Retinal pigment epithelial cell (primary cell): ENCODE measurements at places on chromosomes 7 and 10.
A peak's percentile ranks its signal among the peaks of the same experiment; 100 is the strongest.

- DNase-seq = no peak
Measured at GRCh38 chr10:34565934-34566333, 249.2 kb downstream of the PARD3 start.

DNA sequence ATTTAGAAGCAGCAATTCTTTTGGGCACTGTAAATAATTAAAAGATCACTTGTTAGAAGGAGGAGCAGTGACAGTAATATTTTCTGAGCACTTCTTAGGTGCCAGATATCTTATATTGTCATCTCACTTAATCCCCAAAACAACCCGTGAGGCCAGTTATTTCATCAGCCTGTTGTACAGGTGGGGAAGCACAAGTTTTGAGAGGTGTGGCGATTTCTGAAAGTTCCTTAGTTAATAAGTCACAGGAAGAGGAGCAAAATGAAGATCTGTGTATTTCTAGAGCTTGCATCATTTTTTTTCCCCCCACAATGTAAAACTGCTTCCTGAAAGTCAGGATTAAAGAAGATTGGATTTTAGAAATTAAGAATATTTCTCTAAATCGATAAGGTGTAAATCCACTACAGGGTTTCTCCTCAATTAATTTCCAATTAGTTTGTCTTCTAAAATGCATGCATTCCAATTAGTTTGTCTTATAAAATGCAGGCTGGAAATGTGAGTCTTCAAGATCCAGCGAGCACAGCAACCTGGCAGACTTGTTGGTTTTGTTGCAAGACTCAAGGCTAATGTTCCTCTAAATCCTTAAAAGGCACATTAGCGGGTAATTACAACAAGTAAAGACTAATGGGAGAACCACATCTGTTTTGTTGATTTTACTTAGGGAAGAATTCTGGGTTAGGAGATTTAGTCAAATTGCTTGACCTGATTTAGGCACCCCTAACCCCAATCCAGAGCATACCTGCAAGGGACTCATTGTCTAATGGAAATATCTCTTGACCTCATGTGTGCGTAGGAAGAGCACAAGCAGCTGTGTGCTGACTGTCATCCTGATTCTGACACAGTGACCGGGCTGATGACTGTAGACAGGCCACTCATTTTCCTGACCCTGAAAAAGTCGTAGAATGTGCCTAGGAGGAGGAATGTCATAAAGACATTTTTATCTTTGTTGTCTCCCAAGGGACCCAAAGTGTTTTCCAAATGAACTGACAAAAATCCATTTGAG, 272.0 kb downstream of the BAMBI start:
- no peak for DNase-seq

DNA sequence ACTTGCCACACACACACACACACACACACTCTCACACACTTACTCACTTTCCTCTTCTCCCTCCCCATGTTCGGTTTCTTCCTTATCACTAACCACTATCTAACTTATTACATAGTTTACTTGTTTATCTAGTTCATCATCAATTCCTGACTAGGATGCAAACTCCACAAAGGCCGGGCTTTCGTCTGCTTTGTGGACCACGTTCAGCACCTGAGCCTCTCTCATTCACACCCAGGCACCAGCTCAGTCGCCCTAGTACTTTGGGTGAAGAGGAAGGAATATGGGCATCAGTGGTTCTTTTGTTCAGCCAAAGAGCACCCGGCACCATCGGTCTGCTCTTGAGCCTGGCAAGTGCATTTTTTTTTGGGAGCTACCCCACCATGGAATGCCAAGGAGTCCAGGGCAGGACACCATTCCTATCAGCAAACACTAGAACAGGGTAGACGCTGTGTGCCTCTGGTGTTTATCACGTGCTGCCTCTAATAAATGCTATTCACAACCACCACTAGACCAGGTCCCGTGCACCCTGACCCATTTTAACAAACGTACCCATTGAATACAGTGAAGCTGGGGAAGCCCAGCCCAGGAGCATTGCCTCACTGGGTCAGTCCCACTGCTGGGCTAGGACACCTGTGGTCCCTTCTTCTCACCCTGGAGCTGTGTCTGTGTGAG, 2.2 kb downstream of the C10orf67 start:
- no peak for DNase-seq

DNA sequence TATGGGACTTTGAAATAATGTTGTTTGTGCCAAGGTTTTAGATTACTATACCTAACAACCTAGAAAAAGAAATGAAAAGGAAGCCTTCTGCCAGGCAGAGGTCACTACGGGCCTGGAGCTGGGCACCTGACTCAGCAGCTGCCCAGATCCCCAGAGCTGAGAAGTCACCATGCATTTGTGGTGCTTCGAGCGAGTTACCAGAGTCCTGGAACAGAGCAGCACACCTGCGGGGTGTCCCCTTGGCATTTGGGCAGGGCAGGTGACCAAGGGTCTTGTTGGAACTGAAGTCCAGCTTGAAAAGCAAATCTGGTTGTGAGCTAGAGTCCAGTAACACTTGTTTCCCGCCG, 25.5 kb downstream of the EGFR start:
- DNase-seq = no peak

DNA sequence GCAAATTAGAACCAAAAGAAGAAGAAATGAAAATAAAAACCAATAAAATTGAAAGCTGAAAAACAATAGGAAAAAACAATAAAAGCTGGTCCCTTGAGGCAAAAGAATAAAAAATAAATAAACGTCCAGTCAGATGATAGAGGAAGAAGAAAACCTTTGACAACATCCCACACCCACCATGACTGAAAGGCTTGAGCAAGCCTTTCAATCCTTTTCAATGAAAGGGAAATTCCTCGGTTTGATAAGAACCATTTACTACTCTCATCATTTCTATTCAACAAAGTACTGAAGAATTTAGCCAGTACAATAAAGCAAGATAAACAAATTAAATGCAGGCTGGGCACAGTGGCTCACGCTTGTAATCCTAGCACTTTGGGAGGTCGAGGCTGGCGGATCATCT, 3.8 kb downstream of the SLC25A40 start:
- DNase-seq = no peak

DNA sequence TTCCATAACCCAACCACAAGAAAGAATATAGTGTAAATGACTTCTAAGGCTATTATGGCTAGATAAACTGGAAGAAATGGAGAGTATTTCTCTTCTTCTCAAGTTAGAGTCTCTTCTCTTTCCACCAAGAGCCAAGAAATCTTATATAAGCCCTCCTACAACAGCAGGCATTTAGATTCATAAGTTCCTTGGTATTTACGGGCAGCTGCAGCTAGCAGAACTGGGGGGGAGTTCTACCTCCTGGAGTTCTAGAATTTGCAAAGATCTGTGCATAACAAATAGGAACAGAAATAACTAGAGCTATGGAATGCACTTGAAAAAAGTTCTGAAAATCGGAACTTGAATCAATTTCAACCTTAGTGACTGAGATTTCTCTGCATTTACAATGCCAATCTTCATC, 715.2 kb upstream of the GRM3 start:
- no peak for DNase-seq

DNA sequence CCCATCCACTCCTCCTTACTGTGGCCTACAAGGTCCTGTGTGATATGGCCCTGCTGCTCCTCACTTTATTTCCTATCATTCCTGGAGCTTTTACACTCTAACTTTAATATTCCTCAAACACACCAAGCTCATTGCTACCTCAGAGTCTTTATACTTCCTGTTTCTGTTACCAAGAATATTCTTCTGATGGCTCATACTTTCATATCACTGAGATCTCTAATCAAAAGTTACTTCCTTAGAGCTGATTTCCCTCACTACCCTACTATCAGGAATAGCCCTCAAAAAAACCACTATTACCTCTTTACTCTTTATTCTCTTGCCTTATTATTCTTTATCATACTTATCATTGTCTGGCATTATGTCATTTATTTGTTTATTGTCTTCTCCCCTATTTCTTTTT, 5.8 kb upstream of the PPP3CB start:
- DNase-seq = no peak

- DNase-seq = no peak
Measured at GRCh38 chr7:32164341-32164996, 94.3 kb upstream of the PDE1C start.

GRCh38 chr10:124704428-124705380, 39.5 kb downstream of the FAM53B start:
- DNase-seq = no peak

GRCh38 chr10:91418416-91418815, 8.3 kb downstream of the HECTD2 start:
- no peak for DNase-seq

DNA sequence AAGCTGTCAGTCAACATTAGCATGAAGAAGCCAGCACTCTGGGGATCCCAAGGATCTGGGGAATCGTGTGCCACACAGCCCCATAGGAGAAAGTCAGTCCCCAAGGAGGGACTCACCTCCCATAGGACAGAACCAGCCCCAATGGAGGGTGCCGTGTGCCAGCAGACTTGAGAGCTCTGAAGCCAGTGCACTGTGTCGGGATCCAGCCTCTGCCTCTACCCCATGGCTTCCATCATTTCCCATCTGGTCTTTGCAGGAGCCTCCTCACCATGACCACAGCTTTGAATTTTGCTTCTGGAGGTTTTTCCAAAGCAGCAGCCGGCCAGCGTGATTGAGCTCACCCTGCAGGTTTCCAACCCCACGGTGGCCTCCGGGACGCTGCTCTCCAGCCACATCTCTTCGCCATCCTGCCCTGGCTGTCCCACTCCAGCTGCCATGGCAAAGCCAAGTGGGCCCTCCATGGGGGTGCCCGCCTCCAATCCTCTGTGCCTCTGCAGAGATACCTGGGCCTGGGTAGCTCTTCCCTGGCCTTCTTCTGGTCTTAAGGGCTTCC, 171.8 kb upstream of the SHH start:
- DNase-seq = no peak

DNA sequence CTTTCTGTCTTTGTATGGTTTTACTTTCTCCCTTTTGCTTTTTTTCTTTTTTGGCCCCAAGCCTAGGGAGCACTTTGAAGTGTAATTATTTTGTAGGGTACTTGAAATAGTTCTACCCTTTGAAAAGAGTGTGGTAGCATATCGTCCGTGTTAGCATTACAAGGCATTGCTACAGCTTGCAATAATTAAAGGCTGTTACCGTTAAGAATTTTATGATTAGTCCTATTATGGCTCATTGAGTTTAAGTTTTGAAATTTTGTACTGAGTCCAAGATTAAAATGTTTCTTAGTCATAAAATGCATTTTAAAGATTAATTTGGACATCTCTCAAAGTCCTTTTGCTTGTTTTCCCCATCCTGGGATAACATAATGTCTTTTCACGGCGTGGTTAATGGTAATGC, 490.0 kb upstream of the LRRN3 start:
- peak; percentile 34 for DNase-seq

DNA sequence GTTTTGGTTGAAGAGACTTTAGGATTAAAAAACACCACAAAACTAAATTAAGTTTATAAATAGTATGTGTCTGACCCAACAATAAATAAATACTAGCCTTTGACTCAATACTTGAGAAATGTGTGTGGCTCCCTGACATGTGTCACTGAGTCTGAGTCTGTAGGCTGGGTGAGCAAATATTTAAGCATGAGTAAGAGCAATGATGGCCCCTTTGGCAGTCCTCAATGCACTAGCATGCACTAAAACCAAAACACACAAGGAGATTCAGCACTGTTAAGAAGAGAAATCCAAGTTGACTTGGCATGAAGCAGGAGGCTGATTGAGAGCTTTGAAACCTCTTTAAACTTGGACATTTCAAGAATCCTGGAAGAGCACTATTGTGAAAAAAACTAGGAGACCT, 37.1 kb downstream of the CCDC71L start:
- no peak for DNase-seq

- DNase-seq = no peak
Measured at GRCh38 chr10:29917311-29917710, 142.1 kb downstream of the JCAD start.

GRCh38 chr7:154865984-154866685, 136.8 kb downstream of the PAXIP1 start:
- DNase-seq = no peak

- no peak for DNase-seq
Measured at GRCh38 chr7:26477381-26477990, 185.8 kb downstream of the SNX10 start.

GRCh38 chr7:93551063-93551895, 23.2 kb downstream of the CALCR start:
- DNase-seq = no peak

DNA sequence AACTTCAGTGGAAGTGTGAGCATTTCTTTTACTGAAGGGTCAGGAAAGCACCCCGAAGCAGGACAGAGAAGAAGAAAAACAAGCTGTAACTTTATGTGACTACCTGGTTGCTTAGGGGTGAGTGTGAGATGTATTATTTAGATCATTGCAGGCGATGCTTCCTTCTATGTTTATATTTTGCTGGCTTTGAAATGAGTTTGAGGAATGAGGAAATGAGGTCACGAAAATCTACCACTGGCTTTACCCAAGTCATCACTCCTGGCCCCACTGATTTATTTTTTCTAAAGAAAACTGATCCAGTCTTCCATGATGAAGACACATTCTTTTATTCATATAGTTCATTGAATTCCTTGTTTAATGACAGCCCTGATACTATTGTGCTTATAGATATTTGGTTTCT, 716.6 kb upstream of the FZD8 start:
- no peak for DNase-seq

DNA sequence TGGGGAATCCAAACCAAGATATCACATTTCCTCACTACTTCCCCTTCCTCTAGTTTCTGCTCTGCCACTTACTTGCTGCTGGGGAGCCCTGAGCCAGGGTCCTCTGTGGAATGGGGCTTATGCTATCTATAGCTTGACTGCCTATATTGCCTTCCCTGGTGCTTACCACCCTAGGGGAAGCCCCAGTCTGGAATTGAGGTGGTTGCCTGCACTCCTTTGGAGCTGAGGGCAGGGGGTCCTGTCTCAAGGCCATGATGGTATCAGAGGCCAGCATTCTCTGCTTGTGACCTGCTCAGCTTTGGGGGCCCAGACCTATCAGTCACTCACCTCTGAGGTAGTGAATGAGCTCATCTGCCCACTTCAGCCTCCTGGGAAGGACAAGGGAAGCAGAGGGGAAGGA, 29.3 kb upstream of the INMT start:
- DNase-seq = no peak

- DNase-seq = no peak
Measured at GRCh38 chr10:118927321-118927720, 102.2 kb upstream of the NANOS1 start.

DNA sequence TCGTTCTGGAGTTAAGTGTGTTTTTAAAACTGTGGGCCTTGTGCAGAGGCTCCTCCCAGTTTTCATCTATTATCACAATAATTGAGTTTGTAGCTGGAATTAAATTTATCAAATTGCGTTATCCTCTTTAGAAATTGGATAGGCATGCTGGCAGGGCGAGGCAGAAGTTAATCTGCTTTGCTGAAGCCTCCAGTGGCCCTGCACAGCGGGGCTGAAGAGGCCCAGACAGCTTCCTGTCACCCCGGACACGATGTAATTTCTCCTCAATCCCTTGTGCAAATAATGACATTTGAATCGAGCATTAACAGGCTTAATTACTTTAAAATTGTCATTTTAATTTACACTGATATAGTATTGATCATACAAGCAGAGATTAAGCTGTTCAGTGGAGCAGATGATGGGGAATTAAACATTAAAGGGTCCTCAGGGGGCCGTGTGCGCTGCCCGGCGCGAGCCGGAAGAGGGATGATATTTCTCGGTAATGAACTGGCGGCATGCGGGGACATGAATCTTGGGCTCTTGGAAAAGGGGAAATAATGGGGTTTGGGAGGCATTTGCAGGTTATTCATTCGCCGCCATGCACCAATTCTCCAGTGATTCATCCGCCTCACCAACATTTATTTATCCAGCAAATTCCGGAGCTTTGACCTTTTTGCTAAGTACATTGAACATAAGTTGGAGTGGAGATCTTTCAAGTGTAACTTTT, 118.5 kb downstream of the NKX6-2 start:
- no peak for DNase-seq

- no peak for DNase-seq
Measured at GRCh38 chr7:152660021-152660420, 15.9 kb downstream of the XRCC2 start.

- DNase-seq = no peak
Measured at GRCh38 chr7:99860281-99861127, 16.3 kb downstream of the OR2AE1 start.
